ENCODE measurements at places on chromosomes 2 and 18.

DNA sequence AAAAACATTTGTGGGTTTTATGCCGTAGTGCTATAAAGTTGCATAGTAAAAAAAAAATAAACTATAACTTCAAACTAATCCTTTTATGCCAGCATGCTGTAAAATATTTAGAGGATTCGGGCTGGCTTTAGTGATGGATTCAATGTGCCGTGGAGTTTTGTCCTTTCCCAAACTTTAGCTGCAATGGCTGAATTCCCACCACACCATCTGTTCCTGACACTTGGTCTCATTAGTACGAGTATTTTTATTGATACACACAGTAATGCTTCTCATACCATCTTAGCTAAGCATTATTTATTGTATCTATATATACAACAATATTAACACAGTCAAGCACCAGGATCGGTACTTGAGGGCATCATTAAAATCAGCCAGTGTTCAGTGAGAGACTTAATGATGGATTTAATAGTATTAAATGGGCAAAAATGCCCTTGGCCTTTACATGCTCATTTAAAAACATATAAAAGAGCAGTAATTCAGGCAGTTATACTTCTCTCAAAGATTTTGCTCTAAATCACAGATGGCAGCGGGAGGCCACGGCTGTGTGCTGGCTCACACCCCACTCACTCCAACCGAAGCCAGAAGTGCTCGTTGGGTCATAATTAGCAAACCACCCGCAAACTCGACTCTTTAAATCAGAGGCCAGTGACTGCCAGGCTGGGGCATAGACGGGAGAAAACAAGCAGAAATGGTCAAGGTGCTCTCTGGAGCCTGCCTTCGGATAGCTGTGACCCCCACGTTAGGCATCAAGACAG lies 297.0 kb upstream of the REV1 start:
- DNase-seq: no peak

- DNase-seq: peak; percentile 51
Observed at GRCh38 chr18:48540251-48541025, 1.6 kb downstream of the CTIF start.

DNA sequence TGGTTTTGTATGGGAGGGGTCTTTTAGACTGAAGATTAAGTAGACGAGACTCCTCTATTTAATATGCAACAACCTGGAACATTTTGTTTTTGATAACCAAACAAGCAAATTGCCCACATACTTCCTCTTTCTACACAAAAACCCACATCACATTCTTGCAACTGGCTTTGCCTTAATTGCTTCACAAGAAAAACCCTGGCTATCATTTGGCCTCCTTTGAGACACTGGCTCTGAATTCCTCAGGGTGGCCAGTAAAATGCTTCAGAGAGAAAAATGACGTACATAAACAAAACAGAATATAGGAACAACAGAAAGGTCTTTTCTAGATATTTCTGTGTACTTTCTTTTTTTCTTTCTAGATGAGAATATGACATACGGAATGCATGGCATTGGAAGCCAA lies 103.0 kb downstream of the TRIB2 start:
- no peak for DNase-seq

DNA sequence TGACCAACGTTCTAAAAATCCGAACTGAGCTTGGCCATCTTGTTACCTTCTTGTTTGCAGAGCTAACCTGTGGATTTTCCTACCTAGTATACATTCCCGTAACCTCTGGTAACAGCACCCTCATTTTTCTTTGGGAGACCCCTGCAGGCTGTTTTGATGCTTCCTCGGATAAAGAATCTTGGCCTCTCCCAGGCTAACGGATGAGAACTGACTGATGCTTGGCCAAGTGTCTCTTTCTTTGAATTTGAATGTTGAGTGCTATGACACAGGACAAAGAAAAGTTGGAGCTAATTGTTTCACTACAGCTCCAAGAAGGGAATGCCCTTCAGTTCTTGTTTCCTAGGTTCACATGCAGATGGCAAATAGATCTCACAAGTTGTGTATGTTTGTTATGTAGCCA lies 19.3 kb upstream of the CAVIN2 start:
- no peak for DNase-seq

DNA sequence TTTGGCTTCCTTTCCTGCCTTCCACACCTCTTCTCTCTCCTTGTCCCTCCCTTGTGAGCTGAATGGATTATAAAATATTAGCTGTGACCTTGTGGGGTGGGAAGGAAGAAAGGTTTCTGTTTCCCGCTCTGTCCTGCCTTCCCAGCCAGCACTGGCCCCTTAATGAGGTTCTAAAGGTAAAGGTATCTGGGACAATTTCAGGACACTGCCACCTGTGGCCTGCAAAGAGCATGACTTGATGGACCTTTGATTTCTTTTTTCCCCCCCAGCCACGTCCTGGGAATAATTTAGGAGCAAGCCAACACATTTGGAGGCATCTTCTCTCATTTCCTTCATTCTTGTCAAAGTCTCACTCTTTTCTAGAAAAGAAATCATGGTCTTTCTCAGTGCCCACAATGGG lies 246.7 kb upstream of the EPAS1 start:
- no peak for DNase-seq

- DNase-seq: no peak
Observed at GRCh38 chr2:105403783-105404698, 5.2 kb upstream of the FHL2 start.

- DNase-seq: no peak
Observed at GRCh38 chr2:166673986-166674385, 179.9 kb upstream of the SCN7A start.

GRCh38 chr2:226888378-226888965 lies 52.6 kb downstream of the RHBDD1 start:
- no peak for DNase-seq

- DNase-seq: no peak
Observed at GRCh38 chr2:652881-653480, 24.2 kb downstream of the TMEM18 start.

DNA sequence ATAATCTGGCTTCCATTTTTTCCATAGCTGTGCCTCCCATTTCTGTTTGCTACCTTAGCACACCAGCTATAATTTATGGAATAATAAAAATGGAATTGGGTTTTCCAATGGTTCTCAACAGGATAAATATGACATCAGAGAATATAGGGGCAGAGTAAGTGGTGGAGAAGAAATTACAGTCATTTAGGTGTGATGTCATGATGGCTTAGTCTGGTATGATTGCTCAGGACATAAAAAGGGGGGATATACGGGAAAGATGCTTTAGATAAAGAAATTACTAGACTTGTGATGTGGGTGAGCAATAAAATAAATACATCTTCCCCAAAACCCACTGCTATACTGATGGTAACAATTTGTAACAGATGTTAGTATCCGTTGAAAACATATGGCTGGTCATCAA lies 21.6 kb upstream of the KIF5C start:
- no peak for DNase-seq

DNA sequence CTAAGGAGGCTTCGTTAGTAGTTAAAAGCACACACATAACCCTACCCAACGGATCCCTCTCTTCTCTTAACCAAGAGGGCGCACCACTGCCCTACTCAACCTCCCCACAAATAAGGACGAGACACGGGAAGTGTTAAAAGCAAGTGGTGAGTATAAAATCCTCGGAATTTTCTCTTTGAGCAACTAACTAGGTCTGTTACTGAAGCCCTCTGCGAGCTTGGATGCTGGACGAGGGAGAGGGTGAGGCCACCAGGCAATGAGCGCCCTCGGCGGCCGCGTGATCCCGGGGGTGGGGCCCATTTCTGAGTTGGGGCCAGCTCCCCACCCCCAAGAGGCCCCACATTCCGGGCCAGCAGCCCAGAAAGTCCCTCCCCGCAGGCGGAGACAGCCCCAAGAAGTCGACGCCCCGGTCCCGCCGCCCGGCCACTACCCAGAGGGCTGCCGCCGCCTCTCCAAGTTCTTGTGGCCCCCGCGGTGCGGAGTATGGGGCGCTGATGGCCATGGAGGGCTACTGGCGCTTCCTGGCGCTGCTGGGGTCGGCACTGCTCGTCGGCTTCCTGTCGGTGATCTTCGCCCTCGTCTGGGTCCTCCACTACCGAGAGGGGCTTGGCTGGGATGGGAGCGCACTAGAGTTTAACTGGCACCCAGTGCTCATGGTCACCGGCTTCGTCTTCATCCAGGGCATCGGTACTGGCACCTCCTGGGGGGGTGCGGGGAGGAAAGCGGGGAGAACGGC lies at the start of gene CYBRD1:
Gene CYBRD1 (plus strand): TSS at position 423 of the 736 bp plus-strand sequence. CDS start 72 bp downstream, at position 495.
- no peak for DNase-seq

- no peak for DNase-seq
Observed at GRCh38 chr18:21680161-21680560, 24.4 kb downstream of the ABHD3 start.

- DNase-seq: no peak
Observed at GRCh38 chr2:98896416-98896815, 39.6 kb downstream of the CRACDL start.

GRCh38 chr2:101679037-101679726 lies 18.3 kb upstream of the MAP4K4 start:
- no peak for DNase-seq

DNA sequence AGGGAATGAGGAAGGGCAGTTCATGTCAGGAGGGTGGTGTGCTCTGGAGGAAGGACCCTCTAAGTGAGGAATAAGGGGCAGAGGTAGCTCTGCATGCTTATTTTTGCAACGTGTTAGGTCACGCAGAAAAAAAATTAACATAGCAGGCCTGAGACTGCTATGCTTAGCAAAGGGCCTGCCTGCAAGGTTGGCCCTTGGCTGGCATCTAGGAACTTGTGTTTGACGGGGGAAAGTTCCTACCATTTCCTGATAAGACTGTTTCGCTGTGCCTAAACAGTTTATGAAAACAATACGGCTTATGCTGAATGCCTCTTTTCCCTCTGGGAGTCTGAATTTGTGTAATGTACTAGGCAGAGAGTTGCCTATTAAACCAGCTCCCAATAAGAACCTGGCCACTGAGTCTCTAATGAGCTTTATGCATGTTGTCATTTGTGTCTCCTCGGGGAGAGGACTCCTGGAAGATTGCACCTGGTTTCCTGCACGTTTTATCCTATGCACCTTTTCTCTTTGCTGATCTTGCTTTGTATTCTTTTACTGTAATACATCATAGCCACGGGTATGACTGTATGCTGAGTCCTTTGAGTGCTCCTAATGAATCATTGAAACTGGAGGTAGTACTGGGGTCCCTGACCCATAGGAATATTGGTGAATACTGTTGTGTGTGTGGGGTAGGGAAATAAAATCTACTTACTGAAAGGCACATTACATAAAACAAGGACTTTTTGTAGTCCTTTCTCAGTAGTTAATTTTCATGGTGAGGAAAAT lies 169.0 kb downstream of the PRPF40A start:
- DNase-seq: no peak

GRCh38 chr18:76823161-76823538 lies 793 bp downstream of the ZNF236 start:
- DNase-seq: no peak

DNA sequence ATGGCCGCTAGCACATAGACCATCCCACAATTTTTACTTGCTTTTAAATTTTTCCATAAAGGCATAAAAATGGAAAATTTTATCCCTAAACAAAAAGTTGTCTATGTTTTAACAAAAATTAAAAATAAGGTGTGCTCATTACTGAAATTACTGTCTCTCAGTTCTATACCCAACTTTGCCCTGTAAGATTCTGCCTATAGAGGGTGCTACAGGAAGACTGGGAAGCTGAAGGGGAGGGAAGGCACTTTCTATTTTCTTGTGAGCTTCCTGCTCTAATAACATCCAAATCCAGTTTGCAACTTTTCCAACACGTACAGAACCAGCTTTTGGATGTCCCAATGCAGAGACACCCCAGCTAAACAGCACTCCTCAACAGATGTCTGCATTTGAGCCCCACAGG lies 666.9 kb downstream of the PLCL1 start:
- DNase-seq: no peak

DNA sequence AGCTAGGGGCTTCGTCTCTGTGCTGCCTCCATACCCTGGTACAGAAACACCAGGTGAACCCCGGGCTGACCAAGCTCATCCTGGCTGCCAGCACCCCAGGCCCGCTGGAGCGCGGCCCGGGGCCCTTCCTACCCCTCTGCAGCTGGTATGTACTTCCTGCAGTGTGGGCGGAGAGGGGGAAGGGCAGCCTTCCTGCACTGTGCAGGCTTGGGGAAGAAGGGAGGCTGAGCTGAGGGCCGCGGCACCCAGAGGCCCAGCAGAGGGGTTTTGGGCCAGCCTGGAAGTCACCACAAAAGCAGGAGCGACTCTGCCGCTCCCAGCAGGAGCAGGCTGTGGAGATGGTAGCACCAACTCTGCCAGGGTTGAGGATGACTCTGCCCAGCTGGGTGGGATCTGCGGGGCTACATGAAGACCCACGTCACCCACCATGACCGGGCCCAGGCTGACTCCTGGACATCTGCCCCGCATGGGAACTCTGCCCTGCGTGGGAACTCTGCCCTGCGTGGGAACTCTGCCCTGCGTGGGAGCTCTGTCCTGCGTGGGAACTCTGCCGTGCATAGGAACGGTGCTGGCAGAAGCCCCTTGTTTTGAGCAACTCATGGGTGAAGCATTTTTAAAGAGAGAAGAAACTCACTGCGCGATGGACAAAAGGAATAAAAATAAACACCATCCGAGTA lies 273.3 kb downstream of the NDUFA10 start:
- DNase-seq: no peak
